ENCODE measurements at places on chromosomes 4 and X.

DNA sequence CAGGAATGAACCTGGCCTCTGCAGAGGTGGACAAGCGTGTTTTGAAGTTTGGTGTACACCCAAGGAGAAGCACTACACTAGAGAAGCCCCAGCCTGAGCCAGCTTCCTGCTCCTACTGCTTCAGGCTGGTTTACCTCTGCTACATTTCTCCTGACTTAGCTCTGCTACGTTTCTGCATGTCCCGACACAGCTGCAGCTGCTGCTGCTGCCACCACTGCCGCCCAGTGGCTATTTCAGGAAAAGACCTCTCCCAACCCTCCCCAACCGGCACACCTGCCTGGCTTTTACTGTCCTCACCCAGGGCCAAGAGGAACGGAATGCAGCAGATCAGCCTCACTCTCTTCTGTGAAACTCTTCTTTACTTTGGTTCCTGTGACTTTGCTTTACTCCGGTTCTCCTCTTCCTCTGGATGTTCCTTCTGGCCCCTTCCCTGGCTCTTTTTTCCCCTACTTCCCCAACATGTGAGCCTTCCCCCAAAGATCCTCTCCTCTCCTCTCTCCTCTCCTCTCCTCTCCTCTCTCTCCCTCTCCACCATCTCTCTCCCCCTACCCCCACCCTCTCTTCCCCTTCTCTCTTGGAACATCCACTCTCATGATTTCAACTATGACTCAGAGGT, 3.1 kb upstream of the P2RY4 start:
- DNase-seq = peak; percentile 19

- DNase-seq = no peak
Observed at GRCh38 chr4:103998756-103999155, 279.0 kb upstream of the TACR3 start.

DNA sequence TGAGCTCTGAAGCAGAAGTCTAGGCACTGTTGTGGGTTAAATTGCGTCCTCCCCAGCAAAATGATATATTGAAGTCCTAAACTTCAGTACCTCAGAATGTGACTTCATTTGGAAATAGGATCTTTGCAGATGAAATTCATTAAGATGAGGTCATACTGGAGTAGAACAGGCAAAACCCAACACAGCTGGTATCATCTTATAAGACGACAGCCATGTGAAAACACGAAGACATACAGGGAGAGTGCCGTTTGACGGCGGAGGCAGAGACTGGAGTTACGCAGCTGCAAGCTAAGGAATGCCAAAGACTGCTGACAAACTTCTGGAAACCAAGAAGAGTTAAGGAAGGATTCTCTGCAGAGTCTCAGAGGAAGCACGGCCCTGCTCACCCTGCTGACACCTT, 241.5 kb downstream of the MAML3 start:
- DNase-seq = peak; percentile 52

DNA sequence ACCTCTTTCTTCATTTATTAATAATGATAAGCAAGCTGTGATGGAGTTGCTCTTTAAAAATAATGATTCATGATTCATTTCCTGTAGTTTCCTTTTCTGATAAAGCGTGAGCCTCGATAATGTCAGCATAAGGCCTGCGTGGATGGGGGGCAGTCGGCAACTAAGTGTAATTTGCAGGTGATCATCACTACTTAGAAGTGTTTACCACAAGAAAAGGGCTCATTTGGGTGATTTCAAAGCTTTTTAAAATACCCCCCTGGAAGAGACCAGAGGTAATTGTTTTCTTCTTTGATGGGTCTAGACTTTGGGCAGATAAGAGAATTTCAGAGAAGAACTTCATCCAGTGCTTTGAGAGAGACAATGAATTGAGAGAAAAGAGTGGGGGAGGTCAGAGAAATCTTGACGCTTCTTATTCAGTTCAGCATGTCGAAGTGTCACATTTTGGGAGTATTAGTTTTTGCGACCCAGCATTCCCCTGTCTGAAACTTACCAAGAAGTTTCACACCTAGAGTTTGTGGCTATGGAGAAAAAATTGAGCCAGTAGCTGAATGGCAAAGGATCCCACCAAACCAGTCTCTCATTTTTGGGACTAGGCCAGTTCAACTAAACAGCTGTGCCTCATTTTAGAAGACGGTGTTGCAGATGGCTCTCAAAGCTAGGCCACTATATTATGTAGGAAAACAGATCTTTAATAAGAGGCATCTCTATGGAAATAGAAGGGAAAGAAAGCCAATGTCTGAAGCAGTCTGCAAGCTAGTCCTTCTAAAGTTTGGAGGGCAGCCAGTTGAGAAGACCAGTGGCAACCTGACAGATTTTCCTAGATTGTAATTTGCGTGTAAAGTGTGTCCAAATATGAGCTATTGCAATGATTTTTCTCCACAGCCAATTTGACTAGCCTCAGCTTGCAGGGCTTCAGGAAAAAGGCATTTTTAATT, 171.0 kb upstream of the PPP1R2C start:
- DNase-seq = no peak

GRCh38 chrX:17713288-17713687, 24.0 kb upstream of the SCML1 start:
- DNase-seq = no peak
